Activated T-helper 17 cell treated with anti-CD3 and anti-CD28 coated beads, Interleukin-2, amount 50 U/mL, for 72 hours (primary cell): ENCODE measurements at places on chromosomes 2 and 18. TPM values are rescaled to one million over a fixed set of nuclear protein-coding genes. Genes with fewer than 3 reads are reported as not detected.

The IL36B gene
- total RNA-seq: not detected

The FEV gene
- not detected for total RNA-seq

The CSRNP3 gene
- total RNA-seq: not detected

The DAPL1 gene
- not detected for total RNA-seq

The ASXL3 gene
- not detected for total RNA-seq

The OTOS gene
- total RNA-seq: not detected

The TDRD15 gene
- total RNA-seq: 0.13 TPM

The LRP1B gene
- not detected for total RNA-seq

The CAPN14 gene
- 0.53 TPM for total RNA-seq

The SRD5A2 gene
- not detected for total RNA-seq

The ALPI gene
- not detected for total RNA-seq

The POTEF gene
- total RNA-seq: not detected

The ATP5MC3 gene
- 416 TPM for total RNA-seq

The NXPH2 gene
- total RNA-seq: not detected

The CPLX4 gene
- total RNA-seq: not detected

The IL1F10 gene
- not detected for total RNA-seq

The GCG gene
- not detected for total RNA-seq

The CD28 gene
- 242 TPM for total RNA-seq

The SLC9A4 gene
- total RNA-seq: 0.11 TPM

The ZFAND2B gene
- 27.9 TPM for total RNA-seq
